ENCODE measurements at places on chromosomes 3 and 15. TPM values are rescaled to one million over a fixed set of nuclear protein-coding genes. Genes with fewer than 3 reads are reported as not detected.

HERC2 gene
- 51.4 TPM for total RNA-seq

SNTN gene
- total RNA-seq, result not detected

POPDC2 gene
- total RNA-seq, result 0.22 TPM

EPHB1 gene
- total RNA-seq, result under 0.01 TPM

WDR76 gene
- total RNA-seq, result 7.9 TPM

RPS27L gene
- 128 TPM for total RNA-seq

IP6K1 gene
- total RNA-seq, result 31.4 TPM

CPN2 gene
- total RNA-seq, result not detected

ECE2 gene
- total RNA-seq, result not detected

ESYT3 gene
- total RNA-seq, result 8.5 TPM
